ENCODE measurements at places on chromosomes 3 and 15. TPM values are rescaled to one million over a fixed set of nuclear protein-coding genes. Genes with fewer than 3 reads are reported as not detected.

Gene PAK6
- total RNA-seq, result not detected

Gene PLA1A
- total RNA-seq, result 0.83 TPM

Gene SNTN
- not detected for total RNA-seq

Gene PXK
- 52.6 TPM for total RNA-seq

Gene GOLGA6L2
- not detected for total RNA-seq

Gene KLHL6
- total RNA-seq, result under 0.01 TPM

Gene ADGRG7
- total RNA-seq, result not detected

Gene PIERCE2
- total RNA-seq, result 1.8 TPM
